ENCODE measurements at places on chromosomes 3 and 15. TPM values are rescaled to one million over a fixed set of nuclear protein-coding genes. Genes with fewer than 3 reads are reported as not detected.

The GOLGA6L10 gene
- total RNA-seq: 0.63 TPM

The VIPR1 gene
- 3.2 TPM for total RNA-seq

The LDHAL6B gene
- not detected for total RNA-seq

The SCAP gene
- total RNA-seq: 54.7 TPM

The PHC3 gene
- total RNA-seq: 16.3 TPM

The SPINK8 gene
- not detected for total RNA-seq

The MYH15 gene
- total RNA-seq: 6.3 TPM

Data from foreskin keratinocyte (primary cell).